ENCODE measurements at places on chromosomes 16 and 17.

- DNase-seq = no peak
Observed at GRCh38 chr17:40932608-40933007, 4.8 kb downstream of the KRT23 start.

DNA sequence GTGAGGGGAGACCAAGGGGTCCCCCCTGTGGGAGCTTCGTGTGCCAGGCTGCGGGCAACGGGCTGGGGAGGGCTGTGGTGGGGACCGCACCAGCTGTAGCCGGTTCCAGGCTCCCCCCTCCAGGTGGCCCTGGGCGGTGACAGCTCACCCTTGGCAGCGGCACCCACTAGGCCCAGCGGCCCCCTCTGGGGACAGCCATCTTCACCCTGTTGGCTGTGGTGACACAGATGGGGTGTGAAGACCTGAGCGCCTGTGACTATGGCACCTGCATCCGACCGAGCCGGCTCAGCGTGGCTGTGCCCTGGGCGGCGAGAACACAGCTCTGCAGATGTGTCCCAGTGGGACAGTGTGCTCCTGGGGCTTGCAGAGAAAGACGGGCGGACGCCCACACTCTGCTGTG, 1.1 kb upstream of the C1QTNF8 start:
- DNase-seq = no peak

DNA sequence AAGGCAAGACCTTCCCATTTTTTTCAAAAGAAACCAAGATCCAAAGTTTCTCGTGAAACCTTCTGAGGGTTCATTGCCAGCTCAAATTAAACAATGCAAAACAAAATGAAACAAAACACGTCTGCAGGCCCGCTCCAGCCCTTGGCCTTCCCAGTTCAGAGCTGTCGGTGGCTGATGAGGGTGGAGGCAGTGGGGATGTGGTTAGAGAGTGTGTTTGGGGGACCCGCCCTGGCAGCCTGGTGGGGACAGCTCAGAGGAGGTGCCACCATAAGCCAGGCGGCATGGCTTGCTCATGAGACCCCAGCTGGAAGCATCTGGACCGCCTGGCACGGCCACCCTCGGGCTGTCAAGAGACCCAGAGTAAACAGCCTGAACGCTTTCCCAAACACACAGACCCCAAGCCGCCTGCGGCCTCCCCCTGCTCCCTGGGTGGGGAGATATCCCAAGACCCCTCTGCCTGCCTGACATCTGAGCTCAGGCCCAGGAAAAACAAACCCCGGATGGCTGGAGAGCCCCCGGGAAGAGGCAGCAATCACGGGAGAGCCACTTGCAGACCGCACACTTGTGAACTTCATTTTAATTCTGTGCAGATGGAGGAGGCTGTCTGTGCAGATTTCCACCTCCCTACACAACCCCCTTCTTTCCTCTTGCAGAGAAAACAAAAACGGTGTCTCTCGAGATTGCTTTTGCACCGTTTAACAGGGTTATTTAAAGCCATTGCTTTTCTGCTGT, 35.4 kb upstream of the LITAF start:
- DNase-seq = no peak

DNA sequence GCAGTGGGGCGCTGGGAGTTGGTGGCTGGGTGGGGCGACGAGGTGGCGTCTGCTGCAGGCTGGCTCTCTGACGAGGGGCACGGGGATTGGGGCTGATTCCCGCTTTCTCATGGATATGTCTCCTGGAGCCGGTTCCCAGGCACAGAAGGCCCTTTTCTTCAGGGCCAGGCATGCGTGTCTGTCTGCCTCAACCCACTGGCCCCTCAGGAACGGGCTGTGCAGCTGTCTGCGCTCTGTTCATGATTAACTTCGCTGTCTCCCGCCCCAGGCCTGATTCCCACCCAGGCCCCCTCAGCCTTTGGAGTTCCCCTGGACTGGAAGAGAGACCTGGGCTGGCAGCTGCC, 53.1 kb downstream of the RAP1GAP2 start:
- no peak for DNase-seq

GRCh38 chr16:31196324-31197088, 6.1 kb downstream of the PYCARD start:
- DNase-seq = no peak

DNA sequence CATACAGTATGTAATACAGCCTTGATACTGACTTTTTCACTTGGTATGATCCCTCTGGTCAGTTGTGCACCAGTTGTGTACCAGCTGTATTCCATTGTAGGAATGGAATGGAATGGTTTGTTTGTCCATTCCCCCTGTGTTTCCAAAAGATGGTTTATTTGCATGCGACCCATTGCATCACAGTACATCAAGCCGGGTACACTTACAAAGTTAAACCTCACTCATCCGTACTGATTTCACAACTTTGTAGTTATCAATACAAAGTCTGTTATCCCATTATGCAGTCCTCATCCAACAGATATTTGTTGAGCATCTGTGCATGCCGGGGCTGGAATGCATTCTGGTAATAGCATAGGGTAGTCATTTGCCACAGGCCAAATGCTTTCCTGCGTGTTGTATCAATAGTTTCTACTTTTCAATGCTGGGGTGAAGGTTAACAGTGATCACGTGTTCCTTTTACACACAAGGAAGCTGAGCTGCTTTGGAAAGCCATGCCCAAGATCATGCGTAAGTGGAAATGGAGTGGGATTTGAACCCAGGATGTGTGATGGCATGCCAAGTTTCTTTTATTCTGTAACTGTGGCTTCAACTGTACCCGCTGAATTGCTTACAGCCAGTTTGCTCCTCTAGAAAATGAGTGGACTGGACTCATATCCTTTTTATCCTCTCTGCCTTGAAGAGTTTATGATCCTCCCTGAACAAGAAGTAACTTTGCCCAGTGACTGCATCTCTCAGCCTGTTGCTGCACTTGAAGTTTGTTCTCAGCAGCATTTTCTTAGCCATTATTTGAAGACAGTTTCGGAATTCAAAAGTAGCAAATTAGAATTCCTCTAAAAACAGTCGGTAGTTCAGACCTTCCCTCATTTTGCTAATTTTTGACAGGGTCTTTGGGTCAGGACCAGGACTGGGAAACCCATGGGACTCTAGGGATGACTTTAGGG, 228.5 kb downstream of the CCDC182 start:
- DNase-seq = no peak

GRCh38 chr17:61410141-61411010, 10.7 kb downstream of the TBX2 start:
- no peak for DNase-seq

- DNase-seq = no peak
Observed at GRCh38 chr16:75628351-75628750, 5.3 kb upstream of the ADAT1 start.

DNA sequence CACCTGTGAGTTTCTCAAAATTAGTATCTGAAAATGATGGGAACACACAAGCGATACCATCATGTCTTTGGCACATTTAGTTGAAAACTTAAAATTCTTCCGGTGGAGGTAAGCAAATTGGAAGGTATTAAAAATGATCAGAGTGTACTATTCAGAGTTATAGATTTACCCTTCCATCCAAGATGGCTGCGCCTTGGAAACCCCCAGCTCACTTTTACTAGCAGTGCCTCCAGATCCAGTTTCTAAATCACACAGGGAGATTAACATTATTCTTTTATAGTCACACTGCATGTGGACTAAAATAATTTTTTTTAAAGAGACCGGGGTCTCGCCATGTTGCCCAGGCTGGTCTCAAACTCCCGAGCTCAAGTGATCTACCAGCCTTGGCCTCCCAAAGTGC, 15.0 kb downstream of the PITPNC1 start:
- DNase-seq = no peak

GRCh38 chr17:48023400-48024148, 14.0 kb downstream of the COPZ2 start:
- DNase-seq = no peak

DNA sequence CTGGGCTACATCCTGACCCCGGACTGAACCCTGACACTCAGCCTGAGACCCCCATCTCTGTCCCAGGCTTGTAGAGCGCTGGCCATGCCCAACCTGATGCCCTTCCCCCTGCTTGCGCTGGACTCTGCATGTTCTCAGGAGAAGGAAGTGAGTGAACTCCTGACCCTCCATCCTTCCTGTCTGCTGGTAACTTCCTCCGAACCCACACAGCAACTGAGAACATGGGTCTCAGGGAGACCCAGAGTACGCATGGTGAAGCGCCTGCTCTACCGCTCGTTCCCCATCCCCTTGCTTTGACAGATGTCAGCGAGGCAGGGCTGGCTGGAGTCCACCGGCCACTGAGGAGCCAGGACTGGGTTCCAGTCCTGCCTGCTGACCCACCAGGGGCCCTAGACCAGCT, 6.1 kb downstream of the CAMKK1 start:
- DNase-seq = no peak

DNA sequence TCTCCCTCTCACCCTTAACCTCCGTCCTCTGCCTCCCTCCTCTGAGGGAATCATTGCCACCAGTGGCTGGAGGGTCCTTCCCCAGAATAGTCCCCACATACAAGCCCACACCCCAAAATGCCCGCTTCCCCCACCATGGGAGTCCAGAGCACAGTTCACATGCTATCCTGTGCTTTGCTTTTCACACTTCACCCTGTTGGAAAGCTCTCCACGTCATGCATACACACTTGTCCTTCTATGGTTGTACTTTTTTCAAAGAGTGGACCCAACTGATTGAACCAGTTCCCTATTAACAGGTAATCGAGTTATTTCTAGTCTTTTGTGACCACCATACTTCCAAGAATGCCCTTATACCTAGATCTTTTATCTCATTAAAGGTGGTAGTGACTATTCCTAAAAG, 23.8 kb upstream of the KIFC3 start:
- DNase-seq = no peak

GRCh38 chr17:74923538-74924249, 379 bp upstream of the OTOP2 start:
- no peak for DNase-seq

DNA sequence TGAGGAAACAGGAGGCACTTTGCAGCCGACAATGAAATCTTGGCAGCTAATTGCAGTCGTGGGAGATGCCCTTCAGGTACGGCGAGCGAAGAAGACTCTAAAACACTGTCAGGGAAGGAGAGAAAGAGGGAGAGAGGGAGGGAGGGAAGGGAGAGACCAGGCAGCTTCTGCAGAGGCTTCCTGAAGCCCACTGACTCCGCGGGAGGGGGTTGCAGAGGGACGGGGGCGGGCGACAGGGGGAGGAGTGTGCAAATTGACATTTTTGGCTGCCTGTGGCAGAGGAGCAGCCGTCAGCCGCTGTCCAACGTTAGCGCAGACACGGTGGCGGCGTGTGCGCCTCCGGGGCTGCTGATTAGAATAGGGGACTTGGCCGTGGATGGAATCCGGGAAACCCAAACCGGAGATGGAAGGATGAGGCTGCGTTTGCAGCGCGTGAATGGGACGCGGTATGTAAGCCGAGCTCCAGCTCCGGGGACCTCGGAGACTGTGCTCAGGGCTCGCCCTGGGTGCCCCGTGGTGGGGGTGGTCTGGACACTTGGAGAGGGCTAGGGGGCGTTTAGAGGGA, 849.1 kb upstream of the RBFOX1 start:
- no peak for DNase-seq
